ENCODE measurements at places on chromosomes 6 and 20. TPM values are rescaled to one million over a fixed set of nuclear protein-coding genes. Genes with fewer than 3 reads are reported as not detected.
A peak's percentile ranks its signal among the peaks of the same experiment; 100 is the strongest.

Gene NOX3
- total RNA-seq = not detected

DNA sequence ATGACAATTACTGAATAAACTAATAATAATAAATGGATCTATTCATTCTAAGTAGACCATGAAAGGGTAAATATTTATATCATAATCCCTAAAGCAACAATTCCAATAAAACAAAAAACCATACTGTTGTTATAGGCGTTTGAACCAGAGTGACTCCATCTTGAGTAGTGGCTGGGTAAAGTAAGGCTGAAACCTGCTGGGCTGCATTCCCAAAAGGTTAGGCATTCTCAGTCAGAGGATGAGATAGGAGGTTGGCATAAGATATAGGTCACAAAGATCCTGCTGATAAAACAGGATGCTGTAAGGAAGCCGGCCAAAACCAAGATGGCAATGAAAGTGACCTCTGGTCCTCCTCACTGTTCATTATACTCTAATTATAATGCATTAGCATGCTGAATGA is 8.3 kb downstream of the OR2H1 start:
- H3K27ac ChIP-seq = no peak overlapping the region
- no peaks in the 10 kb centered on the region for H3K36me3 ChIP-seq
- DNase-seq = no peak
- H3K27me3 ChIP-seq = no peaks in the 10 kb centered on the region
- no peak overlapping the region for H3K4me3 ChIP-seq

DNA sequence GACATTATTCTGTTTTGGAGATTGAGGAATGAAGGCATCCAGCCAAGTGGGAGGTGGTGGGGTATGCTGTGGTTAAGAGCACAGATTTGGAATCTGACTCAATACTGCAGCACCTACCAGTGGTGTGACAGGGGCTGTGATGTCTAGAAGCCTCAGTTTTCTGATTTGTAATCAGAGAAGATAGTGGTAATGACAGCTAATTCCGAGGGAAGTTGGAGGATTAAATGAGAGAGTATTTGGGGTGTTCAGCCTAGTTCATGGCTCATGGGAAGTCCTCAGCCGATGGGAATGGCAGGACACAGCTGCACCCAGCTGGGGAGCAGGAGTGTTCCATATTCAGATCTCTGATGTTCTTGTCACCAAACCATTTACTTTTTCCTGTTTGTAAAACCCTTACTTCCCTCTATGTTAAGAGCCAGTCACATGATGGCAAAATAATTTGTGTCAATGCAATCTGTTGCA is 9.3 kb downstream of the SLC9A8 start:
- H3K4me3 ChIP-seq = no peak overlapping the region
- H3K27me3 ChIP-seq = no peaks in the 10 kb centered on the region
- DNase-seq = peak; percentile 75
- H3K4me1 ChIP-seq = peaks cover 28% of the 10 kb centered on the region
- H3K36me3 ChIP-seq = peaks cover 11% of the 10 kb centered on the region

DNA sequence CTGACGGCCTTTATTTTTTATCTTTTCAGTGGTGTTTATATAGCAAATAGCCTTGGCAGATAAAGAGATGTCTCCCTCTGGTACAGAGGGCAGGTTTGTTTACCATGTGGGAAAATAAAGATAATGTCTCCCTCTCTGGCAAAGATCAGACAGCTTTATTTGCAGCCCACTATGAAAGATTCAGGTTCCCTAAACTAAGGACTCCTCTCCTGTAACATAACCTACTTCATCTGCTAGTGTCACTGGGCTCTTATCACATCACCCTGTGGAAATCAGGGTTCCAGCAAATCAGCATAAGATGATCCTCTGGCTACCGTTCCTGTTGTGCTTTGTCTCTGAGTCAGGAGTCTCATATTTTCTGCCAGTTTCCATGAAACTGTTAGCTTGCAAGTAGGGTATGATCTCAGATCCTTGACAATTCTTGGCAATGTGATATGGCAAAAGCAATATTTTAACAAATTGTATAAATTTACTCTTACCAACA is 3.1 kb downstream of the FBXL4 start:
- DNase-seq = peak; percentile 78
- no peaks in the 10 kb centered on the region for H3K27me3 ChIP-seq
- peaks cover 25% of the 10 kb centered on the region for H3K4me1 ChIP-seq
- H3K36me3 ChIP-seq = no peaks in the 10 kb centered on the region
- peak overlapping the region; percentile 55 for H3K27ac ChIP-seq

GRCh38 chr20:25198663-25199383 is 3.3 kb downstream of the ENTPD6 start:
- peak overlapping the region; percentile 30 for H3K27ac ChIP-seq
- peak; percentile 70 for DNase-seq
- H3K27me3 ChIP-seq = no peaks in the 10 kb centered on the region
- H3K4me1 ChIP-seq = peaks cover 19% of the 10 kb centered on the region
- H3K4me3 ChIP-seq = no peak overlapping the region

- H3K27ac ChIP-seq = no peak overlapping the region
- no peaks in the 10 kb centered on the region for H3K36me3 ChIP-seq
- H3K4me3 ChIP-seq = no peak overlapping the region
- peaks cover 23% of the 10 kb centered on the region for H3K4me1 ChIP-seq
- no peaks in the 10 kb centered on the region for H3K27me3 ChIP-seq
- DNase-seq = no peak
These were observed 128.4 kb upstream of the ADGRF1 start for GRCh38 chr6:47170617-47170947.

Data from GM23248 (cell line).